GM04503 (cell line): ENCODE measurements at places on chromosomes 6 and 20.

GRCh38 chr6:134422426-134423231 is 104.7 kb upstream of the SGK1 start:
- DNase-seq: peak; percentile 99

DNA sequence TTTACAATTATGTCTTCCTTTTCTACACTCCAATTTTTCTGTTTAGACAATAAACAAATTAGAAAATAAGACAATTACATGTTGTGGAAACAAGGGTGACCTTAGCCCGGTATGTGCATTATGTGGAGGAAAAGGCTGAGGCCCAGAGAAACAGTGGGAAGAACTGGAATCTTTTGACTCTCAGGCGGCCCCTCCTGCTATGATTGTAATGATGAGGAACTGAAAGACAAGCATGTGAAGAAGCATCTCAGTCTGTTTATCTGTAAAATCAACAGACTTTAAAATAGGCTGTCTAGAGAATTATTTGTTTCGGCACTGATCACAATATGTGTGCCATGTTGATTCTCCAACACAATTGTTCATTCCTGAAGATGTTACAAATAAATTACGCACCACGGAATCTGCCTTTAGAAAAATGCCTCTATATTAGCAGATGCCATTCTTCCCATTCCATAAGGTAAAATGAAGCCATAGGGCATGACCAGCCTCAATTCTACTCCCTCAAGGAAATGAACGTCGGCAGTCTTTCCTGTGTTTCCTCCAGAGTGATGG is 1201.6 kb upstream of the CITED2 start:
- no peak for DNase-seq

DNA sequence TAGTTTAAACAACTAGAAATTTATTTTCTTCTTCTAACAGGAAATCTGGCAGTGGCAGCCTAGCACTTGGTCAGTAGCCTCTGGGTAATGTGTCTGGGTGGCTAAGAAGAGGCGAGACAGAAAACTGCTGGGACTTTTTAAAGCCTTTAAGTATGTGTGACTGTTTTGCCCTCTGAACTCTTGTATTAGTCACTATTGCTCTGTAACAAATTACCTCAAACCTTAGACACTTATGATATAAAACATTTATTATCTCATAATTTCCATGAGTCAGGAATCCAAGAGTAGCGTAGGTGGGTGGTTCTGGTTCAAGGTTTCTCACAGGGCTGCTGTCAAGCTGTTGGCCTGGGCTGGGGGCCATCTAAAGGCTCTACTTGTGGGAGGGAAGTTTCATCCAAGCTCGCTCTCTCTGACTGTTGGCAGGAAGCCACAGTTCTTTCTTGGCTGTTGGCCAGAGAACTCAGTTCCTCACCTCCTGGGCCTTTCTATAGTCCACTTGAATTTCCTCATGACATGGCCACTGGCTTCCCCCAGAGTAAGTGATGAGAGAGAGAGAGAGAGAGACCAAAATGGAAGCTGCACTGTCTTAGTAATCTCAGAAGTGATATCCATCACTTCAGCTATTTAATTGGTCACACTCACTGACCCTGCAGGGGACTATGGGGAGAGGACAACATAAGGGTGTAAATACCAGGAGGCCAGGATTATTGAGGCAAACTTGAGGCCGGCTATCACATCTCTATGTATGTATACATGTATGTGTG is 17.4 kb upstream of the TBC1D22B start:
- DNase-seq: peak; percentile 89

GRCh38 chr6:89144354-89144906 is 1.4 kb upstream of the PM20D2 start:
- DNase-seq: no peak
